ENCODE measurements at places on chromosomes 16 and 17.

DNA sequence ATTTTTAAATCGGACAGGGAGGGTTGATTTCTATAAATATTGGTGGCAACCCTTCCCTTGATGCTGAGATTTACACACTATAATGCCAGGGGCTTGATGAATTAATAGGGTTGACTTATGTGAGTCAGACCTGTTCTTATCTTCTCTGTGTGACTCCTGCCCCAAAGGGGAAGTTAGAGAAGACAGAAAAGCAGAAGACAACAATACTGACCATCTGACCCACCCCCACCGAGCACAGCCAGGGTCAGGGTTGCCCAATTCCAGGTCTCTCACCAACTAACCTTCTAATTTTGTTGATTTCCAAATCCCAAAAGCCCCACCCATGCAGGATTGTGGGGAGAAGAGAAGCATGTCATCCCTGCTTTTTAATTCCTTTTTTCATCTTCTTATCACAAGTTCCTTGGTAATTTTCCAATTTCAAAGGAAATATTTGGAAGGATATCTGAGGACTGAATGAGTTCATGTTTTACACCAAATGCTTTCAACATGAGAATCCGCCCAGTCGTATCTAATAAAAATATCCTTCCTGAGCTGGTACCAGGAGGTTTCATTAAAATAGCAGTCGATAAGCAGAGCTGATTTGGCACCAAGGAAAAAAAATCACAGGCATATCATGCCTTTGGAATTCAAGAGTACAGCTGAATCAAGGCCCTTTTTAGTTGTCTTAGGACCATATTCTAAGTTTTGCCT lies 603.4 kb upstream of the CDH11 start:
- no peak for DNase-seq

GRCh38 chr16:89080196-89080853 lies 13.3 kb upstream of the ACSF3 start:
- no peak for DNase-seq

- DNase-seq, result no peak
These were observed 886.5 kb upstream of the SOX9 start for GRCh38 chr17:71234349-71234748.

GRCh38 chr17:40323391-40324381 lies 14.7 kb downstream of the RARA start:
- DNase-seq, result no peak

- DNase-seq, result peak; percentile 22
These were observed 676 bp downstream of the CPD start for GRCh38 chr17:30379303-30379902.

GRCh38 chr16:86735727-86736126 lies 157.4 kb downstream of the FOXL1 start:
- DNase-seq, result peak; percentile 21

DNA sequence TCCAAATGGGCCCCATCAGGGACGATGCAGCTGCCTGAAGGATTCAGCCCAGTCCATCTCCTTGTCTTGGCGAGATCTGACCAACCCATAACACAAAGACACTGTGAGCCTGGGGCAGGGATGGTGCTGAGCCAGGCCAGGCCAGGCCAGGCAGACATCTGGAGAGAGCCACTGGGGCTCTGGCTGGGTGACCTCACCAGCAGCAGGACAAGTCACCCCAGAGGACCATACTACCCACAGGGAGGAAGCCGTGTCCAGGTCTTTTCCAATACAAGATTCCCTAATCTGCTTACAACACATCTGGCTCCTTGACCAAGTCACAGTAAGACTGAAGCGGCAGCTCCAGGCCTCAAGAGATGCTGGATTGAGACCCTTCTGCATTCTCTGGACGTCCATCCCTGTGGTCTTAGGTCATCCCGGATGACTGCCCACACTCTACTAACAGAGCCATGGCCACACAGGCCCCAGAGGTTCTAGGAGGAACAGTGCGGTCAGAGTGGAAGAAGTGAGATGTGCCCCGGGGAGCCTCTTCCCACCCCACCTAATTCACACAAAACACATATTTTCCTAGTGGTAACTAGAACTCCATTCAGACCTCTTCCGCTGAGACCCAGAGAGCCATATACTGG lies 81.8 kb upstream of the RCVRN start:
- DNase-seq, result no peak

DNA sequence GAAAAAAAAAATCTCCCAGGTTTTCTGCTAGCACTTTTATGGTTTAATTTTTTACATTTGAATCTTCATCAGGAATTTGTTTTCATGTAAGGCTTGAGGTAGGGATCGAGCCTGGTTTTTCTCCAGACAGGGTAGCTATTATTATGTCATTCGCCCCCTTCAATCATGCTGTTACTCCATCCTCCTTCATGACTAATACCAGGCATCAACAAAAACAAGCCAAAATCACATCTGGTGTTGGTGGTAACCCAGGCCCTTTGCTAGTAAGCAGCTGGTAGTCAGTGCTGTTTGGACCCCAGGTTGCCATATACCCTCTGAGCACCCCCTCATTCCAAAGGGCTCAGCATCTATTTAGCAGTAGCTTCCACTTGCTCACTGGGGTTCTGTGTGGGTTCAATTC lies 29.5 kb downstream of the DRC3 start:
- no peak for DNase-seq

- peak; percentile 62 for DNase-seq
These were observed 516 bp downstream of the SLC16A6 start for GRCh38 chr17:68290268-68290954.

DNA sequence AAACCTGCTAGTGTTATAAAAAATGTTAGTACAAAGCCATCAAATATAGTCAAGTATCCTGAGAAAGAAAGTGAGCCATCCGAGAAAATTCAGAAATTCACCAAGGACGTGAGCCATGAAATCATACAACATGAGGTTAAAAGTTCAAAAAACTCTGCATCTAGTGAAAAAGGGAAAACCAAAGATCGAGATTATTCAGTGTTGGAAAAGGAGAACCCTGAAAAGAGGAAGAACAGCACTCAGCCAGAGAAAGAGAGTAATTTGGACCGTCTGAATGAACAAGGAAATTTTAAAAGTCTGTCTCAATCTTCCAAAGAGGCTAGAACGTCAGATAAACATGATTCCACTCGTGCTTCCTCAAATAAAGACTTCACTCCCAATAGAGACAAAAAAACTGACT lies 31.7 kb downstream of the RBBP6 start:
- no peak for DNase-seq

DNA sequence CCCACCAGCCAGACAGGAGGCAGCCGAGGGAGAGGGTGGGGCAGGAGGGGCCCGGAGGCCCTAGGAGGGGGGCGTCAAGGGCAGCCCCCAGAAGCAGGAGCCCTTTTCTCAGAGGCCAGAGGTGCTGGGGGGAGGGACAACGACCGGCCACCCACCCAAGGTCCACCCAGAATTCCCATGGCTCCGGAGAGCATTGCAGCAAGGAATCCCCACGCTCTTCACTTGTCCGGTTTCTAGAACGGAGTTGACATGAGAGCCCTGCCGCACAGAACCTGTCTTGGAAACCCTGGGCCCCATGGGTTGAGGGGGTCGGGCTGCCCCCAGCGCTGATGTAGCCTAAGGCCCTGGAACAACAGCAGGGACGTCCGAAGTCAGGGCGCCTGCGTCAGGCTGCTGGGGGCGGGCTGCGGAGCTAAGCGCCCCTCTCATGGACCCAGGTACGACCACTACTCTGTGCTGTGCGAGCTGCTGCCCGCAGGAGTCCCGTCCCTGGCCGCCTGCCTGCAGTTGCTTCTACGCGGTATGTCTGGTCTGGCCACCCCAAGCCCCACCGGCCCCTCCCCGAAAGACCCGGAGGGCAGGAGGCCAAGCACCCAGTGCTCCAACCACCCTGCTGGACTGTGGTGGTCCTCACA lies 11.2 kb downstream of the CYBC1 start:
- DNase-seq, result peak; percentile 15

GRCh38 chr16:84570739-84571403 lies 47.0 kb downstream of the COTL1 start:
- DNase-seq, result no peak
